BJ (cell line): ENCODE measurements at places on chromosomes 1 and 21.

GRCh38 chr1:154155251-154155650 lies 378 bp upstream of the NUP210L start:
- DNase-seq, result no peak

- no peak for DNase-seq
These were observed 11.5 kb upstream of the A3GALT2 start for GRCh38 chr1:33332357-33332789.

- no peak for DNase-seq
These were observed 155.3 kb downstream of the ADSS2 start for GRCh38 chr1:244296447-244296846.

GRCh38 chr1:200217703-200218102 lies 190.2 kb downstream of the NR5A2 start:
- no peak for DNase-seq

DNA sequence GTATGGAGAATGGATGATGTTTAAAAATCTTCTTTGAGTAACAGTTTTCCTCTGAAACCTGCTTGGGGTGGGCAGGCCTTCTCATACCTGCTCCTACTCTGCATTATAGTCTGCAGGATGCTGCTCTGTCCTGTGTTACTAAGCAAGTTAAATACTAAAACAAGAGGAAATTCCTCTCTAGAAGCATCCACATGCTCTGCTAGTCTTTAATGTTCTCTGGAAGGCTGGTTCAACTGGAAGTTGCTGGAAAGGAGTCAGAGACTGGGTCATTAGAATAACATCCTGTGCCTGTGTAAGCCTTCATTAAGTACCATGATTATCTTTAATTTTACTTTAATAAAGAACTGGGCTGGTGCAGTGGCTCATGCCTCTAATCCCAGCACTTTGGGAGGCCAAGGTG lies 5.8 kb downstream of the SELP start:
- no peak for DNase-seq

GRCh38 chr1:231134624-231135023 lies 27.2 kb upstream of the TRIM67 start:
- no peak for DNase-seq

- DNase-seq, result no peak
These were observed 15.4 kb upstream of the SELENON start for GRCh38 chr1:25784575-25785051.

- DNase-seq, result no peak
These were observed 8.9 kb downstream of the MEGF6 start for GRCh38 chr1:3602375-3602774.

- DNase-seq, result no peak
These were observed 42.1 kb upstream of the NBPF3 start for GRCh38 chr1:21397813-21398188.

GRCh38 chr1:82700476-82700875 lies 899.7 kb downstream of the ADGRL2 start:
- DNase-seq, result no peak

GRCh38 chr1:226820941-226821718 lies 49.3 kb upstream of the PSEN2 start:
- peak; percentile 97 for DNase-seq

DNA sequence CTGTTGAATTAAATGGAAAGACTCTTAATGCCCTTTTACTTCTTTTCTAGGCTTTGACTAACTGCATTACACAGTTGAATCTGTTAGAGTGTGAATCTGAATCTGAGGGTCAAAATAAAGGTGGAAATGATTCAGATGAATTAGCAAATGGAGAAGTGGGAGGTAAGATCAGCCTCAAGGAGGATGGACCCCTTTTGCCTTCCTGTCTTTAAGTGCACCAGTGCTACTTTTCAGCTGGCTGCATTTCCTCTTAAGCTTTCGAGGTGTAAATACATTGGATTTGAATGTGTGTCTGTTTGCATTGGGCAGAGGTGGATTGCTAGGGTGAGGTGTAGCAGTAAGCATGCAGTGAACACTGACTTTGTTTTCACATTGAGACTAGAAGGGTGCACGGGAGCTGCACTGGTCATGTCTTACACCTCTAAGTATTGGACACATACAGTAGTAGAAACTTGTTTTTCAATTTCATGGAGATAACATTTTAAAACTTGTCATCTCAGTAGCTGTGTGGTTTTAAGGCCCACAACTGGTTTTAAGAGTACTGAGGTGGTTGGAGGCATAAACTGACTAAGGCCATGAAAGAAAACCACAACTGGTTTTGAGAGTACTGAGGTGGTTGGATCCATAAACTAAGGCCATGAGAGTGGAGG lies 35.4 kb downstream of the MIA3 start:
- no peak for DNase-seq

DNA sequence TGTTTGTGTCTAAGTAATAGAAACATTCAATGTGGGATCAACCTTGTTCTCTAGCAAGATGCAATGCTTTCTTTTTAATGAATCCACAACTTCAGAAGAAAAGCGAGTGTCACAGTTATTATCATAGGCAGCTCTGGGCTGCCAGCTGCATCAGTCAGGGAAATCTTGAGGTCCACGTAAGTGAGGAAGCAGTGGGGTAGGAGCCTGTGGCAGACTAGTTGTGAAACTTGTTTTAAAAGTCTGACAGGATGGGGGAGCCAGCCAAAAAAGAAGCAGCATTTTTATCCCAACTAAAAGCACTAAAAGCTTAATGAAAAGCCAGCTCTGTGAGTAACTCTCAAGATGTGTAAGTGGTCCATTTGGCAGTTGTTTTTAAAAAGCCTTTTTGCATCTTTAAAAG lies 113.1 kb downstream of the ZNF326 start:
- DNase-seq, result no peak

GRCh38 chr1:148307583-148308185 lies 155.6 kb upstream of the NBPF11 start:
- DNase-seq, result no peak

DNA sequence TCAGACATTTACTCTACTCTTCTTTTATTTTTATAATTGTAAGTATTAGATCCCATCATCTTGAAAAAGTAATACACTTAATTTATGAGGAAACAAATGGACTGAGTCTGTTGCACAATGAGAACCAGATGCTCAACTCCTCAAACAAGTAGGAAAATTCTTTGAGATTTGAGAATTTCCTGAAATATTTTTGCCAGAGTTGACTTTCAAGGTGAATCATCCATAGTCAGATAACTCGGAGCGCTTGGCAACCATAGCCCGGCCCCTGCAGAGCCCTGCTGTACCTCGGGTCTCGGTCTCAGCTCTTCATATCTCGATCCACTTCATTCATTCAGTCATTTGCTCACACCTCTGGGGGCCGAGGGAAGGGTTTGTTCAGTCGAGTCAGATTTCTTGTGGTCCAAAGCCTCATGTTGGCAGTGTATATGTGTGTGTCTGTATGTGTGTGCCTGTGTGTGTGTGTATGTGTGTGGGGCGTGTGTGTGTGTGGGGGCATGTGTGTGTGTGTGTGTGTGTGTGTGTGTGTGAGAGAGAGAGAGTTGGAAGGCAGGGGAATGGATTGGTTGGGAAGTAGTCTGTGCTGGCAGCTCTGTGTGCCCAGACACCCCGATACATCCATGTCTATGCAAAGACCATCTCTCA lies 18.1 kb upstream of the PCP4 start:
- DNase-seq, result peak; percentile 34

DNA sequence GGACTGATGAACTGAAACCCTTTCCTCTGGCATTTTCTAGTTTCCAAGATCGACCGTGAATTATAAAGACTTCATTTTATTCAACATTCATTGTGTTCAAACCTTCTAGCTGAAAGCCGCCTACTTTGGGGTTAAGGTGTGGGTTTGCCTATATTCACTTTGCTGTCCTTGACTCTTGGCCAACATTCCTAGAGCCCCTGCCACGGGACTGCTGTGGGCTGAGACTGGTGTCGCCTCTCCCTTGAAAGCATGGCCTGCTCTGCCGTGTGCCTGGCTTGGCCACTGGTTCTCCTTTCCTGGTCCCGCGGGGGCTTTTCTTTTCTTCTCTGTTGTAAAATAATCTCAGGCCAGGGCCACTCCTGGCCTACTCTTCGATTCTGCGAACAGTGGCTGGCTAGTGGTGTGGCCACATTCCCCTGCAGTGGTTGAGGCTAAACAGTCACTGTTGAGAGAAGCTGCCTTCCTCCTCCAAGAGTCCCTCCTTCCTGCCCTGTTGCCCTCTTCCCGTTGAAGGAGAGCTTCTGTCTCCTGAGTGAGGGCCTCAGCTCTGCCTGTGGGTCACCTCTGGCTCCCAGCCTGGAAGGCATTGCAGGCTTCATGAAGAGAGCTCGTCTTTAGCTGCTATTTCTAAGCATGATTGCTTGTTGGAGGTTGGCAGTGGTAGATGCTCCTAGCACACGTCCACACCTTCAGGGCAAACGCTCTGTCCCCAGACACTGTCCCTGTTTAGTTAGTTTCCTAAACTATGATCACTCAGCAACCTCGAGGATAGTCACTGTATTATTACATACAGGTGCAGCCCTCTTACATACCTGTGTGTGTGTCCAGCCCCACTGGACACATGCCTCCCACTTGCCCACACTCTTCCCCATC lies 80.5 kb downstream of the GALNT2 start:
- no peak for DNase-seq

- no peak for DNase-seq
These were observed 69.2 kb downstream of the ROR1 start for GRCh38 chr1:63843010-63843409.

DNA sequence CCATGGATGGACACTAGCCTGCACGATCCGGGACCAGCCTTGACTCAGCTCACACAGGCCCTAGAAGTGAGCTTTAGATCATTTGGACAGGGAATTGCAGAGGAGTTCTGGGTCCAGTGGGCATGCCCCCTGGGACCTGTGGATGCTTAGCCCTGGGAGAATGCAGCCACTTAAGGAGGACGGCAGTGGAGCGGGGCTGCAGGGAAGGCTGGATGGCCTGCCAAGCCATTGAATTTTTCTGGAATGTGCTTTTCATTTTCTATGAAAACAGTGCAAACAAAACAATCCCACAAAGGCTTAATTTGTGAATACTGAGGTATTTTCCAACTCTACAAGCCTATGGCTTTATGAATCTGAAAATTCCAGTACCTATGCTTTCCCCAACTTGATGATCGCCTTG lies 80.4 kb upstream of the GCLM start:
- no peak for DNase-seq

- DNase-seq, result no peak
These were observed 22.3 kb downstream of the IL6R start for GRCh38 chr1:154427173-154428139.

DNA sequence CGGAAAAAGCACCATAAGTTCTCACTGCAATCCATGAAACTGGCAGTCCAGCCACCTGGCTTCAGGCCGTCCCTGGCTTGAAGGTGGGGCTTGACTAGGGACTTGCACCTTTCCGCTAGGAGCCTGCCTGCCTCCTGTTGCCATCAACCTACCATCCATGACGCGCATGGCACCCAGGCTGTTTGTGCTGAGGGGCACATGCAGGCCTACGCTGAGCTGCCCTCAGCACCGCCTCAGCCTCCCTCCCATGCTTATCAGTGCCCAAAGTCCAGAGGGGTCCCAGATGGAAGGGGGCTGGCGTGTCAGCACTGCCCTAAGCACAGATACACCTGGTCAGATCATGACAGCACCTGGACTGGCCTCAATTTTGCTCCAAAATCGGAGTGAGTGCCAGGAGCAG lies 190.2 kb upstream of the LYPLAL1 start:
- no peak for DNase-seq

- DNase-seq, result no peak
These were observed 14.9 kb downstream of the COL6A2 start for GRCh38 chr21:46112725-46113215.

- no peak for DNase-seq
These were observed 104.7 kb downstream of the RIPK4 start for GRCh38 chr21:41662161-41662560.
